ENCODE measurements at places on chromosomes 12 and 14.
A peak's percentile ranks its signal among the peaks of the same experiment; 100 is the strongest.

DNA sequence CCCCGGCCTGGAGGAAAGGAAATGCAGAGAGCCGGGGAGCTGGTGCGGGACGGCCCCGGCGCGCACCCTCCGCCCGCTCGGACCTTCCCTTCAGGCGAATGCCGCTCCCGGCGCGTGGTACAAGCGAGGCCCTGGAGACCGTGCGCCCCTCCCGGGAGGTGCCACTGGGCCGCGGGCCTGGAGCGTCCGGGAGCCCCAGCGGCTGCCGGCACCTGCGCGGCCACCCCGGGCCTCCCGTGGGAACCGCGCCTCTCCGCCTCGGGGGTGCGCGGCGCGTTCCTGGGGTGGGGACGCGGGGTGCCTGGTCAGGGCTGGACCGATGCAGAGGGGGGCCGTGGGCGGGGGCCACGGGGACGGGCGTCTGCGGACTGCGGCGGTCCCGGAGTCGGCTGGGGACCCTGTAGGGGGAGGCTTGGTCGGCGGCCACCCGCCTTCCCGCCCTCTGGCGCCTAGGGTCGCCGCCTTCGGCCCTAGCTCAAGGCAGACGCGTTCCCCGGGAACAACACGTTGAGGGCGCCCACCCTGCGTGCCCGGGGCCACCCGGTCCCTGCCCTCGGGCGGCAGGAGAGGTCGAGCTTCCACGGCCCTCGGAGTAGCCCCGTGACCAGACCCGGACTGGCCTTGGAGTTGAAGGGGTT lies 599 bp downstream of the PAPLN start:
- DNase-seq = peak; percentile 52

- DNase-seq = peak; percentile 60
Measured at GRCh38 chr12:50112456-50113218, 601 bp downstream of the COX14 start.

- no peak for DNase-seq
Measured at GRCh38 chr12:19605720-19606119, 166.4 kb downstream of the AEBP2 start.

GRCh38 chr12:58583529-58583928 lies 336.8 kb downstream of the LRIG3 start:
- no peak for DNase-seq

DNA sequence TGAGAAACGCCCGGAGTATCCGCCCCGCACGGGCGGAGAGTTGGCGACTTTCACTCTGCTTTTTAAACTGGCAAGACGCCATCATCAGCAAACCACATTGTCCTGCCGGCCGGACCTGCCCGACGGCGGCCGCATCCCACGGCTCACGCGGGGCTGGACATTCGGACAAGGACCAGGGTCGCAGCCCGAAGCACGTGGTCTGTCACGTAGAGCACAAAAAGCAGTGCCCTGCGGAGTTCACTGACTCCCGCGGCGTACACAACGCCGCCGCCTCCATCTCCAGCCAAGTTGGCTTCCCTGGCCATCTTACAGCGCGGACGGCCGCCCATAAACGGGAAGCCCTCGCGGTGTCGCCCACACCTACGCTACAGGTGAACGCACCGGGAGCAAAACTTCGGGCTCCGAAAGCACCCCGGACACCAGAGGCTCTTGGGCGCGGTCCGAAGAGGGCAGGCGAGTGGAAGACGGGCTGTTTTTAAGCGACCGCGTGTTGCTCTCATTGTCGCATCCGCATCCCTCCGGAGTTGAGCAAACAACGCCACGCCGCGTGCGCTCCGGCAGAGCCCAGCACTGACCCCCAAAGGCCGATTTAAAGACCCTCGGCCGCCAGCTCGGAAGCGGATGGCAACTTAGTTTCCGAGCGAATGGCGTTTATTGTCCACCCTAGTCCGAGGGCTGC lies 966 bp downstream of the SINHCAF start:
- DNase-seq = peak; percentile 30

- DNase-seq = no peak
Measured at GRCh38 chr12:86233126-86233525, 23.1 kb downstream of the MGAT4C start.

DNA sequence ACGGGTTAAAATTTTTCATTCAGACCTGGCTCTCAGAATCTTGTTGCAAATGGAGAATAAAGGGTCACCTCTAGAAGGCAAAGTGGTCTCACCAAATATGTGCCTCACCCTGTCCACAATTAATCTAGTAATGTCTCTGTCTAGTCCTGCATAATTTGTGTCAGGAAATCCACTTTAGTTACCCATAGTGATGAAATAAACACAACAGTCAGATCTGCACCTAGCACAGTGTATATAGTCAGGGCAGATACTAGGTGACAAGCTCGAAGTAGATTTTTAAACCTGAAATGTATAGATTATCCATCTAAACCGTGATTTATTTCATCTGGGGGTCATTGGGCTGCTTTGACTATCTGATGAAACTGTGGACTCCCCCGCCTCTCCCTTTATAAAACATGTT lies 15.9 kb upstream of the FLVCR2 start:
- no peak for DNase-seq

DNA sequence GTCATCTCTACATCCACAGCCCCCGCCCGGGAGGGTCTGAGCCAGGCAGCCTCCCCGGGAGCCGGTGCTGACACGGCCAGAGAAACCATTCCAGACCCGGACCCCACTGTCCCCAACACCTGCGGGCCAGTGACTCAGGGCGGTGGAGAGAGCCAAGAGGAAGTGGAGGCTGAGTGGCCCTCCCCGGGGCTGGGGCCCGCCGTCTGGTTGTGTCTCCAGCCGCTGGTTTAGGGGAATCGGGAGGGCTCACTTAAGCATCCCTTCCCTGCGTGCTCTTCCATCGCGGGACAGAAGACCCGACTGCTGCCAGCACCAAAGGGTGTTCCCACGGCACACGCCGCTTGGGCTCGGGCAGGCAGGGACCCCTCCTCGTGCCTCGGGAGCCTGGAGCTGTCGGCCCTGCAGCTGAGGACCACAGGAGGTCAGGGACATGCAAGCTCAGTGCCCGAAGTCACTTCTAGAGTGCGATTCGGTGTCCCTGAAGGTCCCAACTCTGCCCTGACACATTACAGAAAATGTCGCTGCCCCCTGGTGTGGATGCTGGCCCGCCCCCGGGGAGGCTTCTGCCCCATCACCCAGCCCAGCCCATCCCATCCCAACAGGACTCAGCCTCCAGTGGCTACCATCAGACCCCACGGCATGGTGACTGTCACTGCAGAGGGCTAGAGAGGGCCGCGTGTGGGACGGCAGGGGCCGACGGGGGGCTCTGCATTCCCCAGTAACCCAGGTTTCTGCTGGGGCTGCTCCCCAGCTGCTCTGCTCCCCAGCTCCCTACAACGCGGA lies 50.8 kb downstream of the GALNT9 start:
- DNase-seq = no peak

GRCh38 chr14:77043177-77043983 lies 14.9 kb upstream of the IRF2BPL start:
- no peak for DNase-seq

Measured in germinal center (tissue), 1 donor.